Effector memory CD8-positive, alpha-beta T cell (primary cell): ENCODE measurements at places on chromosomes 3 and 15.

DNA sequence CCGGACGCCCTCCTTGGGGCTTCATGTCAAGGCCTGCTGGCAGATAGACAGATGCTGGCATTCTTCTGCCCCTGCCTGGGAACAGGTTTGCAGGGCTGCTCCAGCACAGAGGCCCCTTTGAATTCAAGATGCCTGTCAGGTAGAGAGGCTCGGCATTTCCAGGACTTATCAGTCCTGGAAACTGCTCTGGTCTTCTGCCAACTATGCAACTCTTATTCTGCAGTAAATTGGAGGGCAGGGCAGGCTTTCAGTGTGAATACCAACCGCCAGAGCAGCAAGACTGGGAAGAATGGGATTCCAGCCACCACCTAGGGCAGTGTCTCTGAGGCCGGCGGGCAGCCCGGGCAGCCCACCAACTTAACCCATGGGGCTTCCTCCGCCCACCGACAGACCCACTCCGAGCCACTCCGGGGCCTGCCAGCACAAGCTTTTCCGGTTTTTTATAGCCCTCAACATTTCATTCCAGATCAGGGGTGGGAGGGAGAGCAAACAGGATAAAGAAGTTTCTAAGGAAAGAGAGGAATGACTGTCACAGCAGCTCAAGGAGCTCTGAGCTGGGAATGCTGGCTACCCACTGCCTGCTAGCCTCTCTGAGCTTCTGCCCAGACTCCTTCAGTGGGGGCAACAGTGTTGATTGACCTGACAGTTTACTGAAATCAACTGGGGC lies 140.9 kb downstream of the NTRK3 start:
- H3K27ac ChIP-seq, result no peak overlapping the region
- no peaks in the 10 kb centered on the region for H3K4me1 ChIP-seq
- H3K4me3 ChIP-seq, result no peak overlapping the region
- no peaks in the 10 kb centered on the region for H3K36me3 ChIP-seq

DNA sequence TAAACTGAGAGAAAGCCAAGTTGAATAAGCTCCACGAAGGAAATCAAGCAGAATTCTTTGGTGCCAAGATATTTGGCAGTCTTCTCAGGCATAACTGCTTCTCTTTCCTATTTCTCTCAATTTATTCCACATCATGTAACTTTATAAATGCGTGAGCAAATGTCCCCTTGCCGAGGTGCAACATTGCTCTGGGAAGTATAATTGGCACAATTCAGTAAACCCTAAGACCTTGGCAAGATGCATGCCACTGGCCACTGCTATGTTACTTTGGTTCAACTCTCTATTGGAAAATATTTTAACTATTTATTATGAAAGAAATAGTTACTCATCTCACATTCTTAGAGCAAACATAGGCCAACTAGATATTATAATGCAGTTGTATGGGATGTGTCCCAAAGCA lies 170.2 kb downstream of the SUCNR1 start:
- no peaks in the 10 kb centered on the region for H3K27me3 ChIP-seq
- H3K4me3 ChIP-seq, result no peak overlapping the region
- DNase-seq, result no peak
- no peaks in the 10 kb centered on the region for H3K36me3 ChIP-seq
- H3K27ac ChIP-seq, result no peak overlapping the region
- peaks cover 3% of the 10 kb centered on the region for H3K4me1 ChIP-seq

GRCh38 chr3:3110749-3111361 lies 681 bp upstream of the IL5RA start:
- peak overlapping the region; percentile 76 for H3K4me3 ChIP-seq
- H3K4me1 ChIP-seq, result peaks cover 16% of the 10 kb centered on the region
- H3K36me3 ChIP-seq, result peaks cover 19% of the 10 kb centered on the region

GRCh38 chr15:101437209-101437608 lies 52.3 kb downstream of the PCSK6 start:
- no peak for DNase-seq
- peaks cover 73% of the 10 kb centered on the region for H3K27me3 ChIP-seq
- no peak overlapping the region for H3K27ac ChIP-seq
- no peak overlapping the region for H3K4me3 ChIP-seq

GRCh38 chr15:96038650-96039049 lies 291.9 kb upstream of the NR2F2 start:
- H3K36me3 ChIP-seq, result no peaks in the 10 kb centered on the region
- peaks cover 15% of the 10 kb centered on the region for H3K4me1 ChIP-seq
- H3K4me3 ChIP-seq, result no peak overlapping the region
